ENCODE measurements at places on chromosomes 16 and 17.

DNA sequence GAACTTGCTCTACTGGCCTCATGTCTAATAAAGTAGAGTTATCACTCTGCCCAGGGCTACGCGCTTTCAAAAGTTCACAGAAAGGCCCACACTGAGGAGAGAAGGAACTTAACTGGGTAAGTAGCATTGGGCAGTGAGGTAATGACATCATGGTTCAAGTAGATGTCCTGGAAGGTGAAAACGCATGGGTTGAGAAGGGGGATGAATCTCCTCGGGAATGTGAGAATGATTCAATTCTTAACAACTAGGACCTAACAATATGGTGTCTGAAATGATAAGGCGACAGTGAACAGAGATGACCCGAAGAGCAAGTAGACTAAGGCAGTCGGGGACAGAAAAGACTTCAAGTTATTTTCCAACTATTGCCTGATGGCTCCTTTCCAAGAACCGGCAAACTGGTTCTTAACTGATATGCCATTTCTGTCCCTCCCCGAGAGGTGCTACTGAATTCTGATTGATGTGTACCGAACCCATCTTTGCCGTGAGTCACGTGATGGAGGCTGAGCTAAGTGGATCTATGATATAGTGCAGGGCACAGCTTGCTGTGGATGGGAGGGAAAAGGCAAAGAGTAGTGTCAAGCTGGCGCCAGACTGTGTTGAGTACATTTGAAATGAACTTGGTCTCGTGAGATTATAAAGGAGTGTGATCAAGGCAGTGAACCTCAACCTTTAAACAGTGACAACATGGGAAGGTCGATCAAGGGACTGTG lies 44.1 kb downstream of the MARCHF10 start:
- no peak for DNase-seq

DNA sequence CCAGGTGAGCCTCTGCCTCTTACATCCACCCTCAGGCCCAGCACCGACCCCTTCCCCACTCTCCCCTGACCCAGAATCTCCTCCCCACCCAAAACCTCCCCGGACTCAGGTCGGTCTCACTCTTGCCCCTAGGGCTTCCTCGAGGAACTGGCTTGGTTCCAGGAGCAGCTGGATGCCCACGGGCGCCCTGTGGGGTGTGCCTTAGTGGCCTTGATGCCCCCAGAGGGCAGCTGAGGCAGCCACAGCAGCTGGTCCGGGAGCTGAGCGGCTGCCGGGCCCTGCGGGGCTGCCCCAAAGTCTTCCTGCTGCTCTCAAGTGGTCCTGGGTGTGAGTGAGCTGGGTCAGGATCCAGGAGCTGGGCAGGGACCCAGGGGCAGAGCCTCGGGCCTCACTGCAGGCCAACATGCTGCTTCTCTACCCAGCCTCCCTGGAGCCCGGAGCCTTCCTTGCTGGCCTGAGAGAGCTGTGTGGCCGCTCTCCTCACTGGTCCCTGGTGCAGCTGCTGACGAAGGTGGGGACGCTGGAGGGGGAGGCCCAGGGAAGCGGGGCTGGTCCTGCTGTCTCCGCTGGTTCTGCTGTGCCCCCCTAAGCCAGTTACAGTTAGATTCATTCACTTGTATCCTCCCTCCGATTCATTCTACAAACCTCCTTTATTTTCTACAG lies 9.6 kb downstream of the ZNF213 start:
- DNase-seq, result no peak

DNA sequence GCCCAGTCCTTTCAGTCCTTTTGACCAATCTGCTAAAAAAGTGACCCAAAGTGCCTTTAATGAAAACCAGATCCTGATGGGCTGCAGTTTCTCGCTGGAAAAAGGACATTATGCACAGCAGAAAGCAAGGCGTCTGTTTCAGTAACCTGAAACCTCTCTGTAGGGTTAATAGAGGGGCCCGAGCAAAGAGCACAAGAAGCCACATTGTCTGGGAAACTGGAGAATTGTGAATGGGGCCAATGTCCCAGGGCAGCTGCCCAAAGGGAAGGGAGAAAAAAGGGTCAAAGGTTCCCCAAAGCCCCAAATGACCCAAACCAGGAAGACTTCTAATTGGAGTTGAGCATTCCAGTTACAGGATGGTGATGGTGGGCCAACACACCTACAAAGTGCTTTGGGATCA lies 3.0 kb downstream of the OTOA start:
- no peak for DNase-seq

- no peak for DNase-seq
Observed at GRCh38 chr16:86292171-86292775, 218.1 kb upstream of the FOXF1 start.

DNA sequence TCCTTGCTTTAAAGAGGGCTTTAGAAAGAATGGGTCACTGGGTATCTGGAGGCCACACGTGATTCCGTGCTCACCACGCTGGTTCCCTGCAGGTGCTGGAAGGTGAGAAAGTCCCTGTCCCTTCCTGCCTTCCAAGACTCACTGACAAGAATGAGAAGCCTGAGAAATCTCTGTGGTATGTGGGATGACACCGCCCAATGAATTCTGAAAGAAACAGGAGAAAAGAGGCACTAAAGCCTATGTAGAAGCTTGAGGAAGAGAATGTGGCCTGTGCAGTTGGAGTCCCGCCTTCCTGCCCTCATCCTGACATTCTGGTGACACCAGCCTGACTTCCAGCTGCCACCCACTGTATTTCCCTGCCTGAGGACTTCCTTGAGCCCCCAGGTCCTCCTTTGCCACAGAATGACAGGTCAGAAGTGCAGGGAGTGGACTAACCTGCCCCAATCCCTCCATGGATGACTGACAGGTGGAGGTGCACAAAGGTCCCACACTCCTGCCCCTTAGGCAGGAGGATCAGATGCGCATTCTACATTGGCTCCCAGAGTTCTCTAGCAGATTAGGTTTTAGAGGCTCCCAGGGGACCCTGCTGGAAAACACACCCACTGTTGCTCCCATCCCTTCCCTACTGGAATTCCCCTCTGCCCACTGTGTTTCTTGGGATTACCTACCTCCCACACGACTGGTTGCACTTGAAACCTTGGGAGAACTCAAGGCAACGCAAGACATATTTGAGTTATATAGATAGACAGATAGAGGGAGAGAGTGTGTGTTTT lies 38.6 kb upstream of the TENT4B start:
- no peak for DNase-seq
